ENCODE measurements at places on chromosomes 12 and 14. TPM values are rescaled to one million over a fixed set of nuclear protein-coding genes. Genes with fewer than 3 reads are reported as not detected.

DNA sequence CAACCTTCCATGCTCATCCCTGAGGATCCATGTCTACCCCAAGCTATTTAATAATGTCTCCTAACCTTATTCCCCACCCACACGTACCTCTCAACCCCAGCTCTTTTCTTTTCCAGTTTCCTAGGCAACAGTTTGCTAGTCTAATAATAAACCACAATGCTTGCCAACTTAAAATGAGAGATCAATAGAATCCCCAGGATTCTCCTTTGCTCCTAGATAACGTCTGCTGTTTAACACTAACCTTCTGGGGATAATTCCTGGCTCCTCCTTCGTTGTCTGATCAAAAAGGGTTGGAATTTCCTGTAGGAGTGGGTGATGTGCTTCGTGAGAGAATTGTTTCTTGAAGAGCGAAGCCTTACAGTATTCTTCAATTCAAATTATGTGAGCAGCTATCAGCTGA, 42.2 kb upstream of the DBX2 start:
- DNase-seq: no peak
- no peaks in the 10 kb centered on the region for H3K27me3 ChIP-seq
- H3K4me3 ChIP-seq: no peak overlapping the region
- no peak overlapping the region for H3K27ac ChIP-seq

DNA sequence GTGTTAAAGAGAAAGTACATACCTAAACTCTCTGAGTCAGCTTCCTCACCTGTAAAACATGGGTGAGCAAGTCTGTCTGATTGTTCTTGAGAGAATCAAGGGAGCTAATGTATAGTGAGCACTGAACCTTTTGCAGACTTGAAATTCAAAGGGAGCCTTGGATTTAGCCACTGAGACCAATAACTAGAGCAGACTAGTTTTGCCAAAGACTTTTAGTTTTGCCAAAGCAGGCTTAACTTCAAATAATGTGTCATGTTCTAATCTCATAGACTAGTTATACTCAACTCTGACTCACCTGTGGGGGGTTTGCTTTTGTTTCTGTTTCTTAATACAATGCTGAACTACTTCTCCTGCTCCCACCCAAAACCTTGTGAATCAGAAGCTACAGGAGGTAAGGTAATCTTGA, 123.7 kb downstream of the SLC25A21 start:
- H3K27me3 ChIP-seq: no peaks in the 10 kb centered on the region
- no peak for DNase-seq
- no peaks in the 10 kb centered on the region for H3K4me1 ChIP-seq
- H3K4me3 ChIP-seq: no peak overlapping the region
- no peak overlapping the region for H3K27ac ChIP-seq
- H3K36me3 ChIP-seq: no peaks in the 10 kb centered on the region

DNA sequence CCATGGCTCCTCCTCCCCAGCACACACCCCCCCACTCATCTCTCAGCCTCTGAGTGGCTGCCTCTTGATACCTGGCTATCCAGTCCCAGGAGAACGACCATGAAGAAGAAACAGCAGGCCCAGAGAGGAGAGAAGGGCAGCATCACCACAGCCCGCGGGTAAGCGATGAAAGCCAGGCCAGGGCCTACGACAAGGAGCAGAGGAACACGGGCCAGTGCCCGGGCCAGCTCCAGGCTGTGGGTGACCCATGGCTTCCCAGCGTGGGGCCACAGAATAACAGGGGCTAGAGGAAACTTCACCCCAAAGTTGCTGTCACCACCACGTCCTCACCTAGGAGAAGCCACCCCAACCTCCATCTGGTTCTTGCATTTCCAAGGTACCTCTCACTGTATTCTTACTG, 10.4 kb upstream of the SLC6A12 start:
- no peaks in the 10 kb centered on the region for H3K4me1 ChIP-seq
- H3K4me3 ChIP-seq: no peak overlapping the region
- H3K36me3 ChIP-seq: no peaks in the 10 kb centered on the region
- H3K27me3 ChIP-seq: no peaks in the 10 kb centered on the region

DNA sequence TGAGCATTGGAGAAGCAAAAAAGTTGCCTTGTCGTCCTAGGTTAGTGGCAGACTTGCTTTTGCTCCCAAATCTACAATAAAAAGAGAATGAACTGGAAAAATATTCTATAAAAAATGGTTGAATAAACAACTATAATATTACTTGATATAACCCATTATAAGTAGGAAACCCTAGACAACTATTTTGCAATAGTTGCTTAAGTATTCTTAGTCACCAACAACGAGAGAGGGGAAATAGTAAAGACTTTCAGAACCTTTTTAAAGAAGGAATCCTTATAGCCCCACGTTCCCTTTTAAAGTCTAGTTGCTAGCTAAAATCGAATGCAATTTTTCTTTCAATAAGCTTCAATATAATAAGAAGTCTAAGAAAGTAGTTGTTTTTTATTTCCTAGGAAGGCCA, 17.5 kb downstream of the AQP6 start:
- H3K4me1 ChIP-seq: no peaks in the 10 kb centered on the region
- no peaks in the 10 kb centered on the region for H3K36me3 ChIP-seq
- no peak overlapping the region for H3K4me3 ChIP-seq
- H3K27me3 ChIP-seq: no peaks in the 10 kb centered on the region
- no peak for DNase-seq

DNA sequence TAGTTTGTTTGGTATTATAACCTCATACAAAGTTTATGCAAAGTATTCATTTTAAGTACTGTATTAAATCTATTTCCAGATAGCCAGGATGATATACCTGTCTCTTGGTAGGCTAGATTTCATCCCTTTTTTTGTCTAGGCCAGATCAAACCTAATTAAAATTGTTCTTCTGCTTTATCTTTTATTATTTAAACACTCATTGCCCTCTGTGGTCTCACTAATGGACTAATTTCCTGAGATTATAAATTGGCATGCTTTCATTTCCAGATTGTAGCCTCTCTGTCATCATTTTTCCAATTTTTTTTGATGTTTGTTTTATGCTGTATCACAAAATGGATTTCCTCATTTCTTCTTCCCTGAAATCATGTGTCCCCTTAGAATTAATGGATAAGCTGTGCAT, 85.6 kb upstream of the TMEM263 start:
- H3K27ac ChIP-seq: no peak overlapping the region
- DNase-seq: no peak
- no peaks in the 10 kb centered on the region for H3K4me1 ChIP-seq
- no peaks in the 10 kb centered on the region for H3K36me3 ChIP-seq
- no peaks in the 10 kb centered on the region for H3K27me3 ChIP-seq

- DNase-seq: no peak
- H3K4me3 ChIP-seq: no peak overlapping the region
- H3K27ac ChIP-seq: peak overlapping the region; percentile 88
- H3K36me3 ChIP-seq: no peaks in the 10 kb centered on the region
Measured at GRCh38 chr14:21053184-21054122, 4.2 kb upstream of the RNASE8 start.

DNA sequence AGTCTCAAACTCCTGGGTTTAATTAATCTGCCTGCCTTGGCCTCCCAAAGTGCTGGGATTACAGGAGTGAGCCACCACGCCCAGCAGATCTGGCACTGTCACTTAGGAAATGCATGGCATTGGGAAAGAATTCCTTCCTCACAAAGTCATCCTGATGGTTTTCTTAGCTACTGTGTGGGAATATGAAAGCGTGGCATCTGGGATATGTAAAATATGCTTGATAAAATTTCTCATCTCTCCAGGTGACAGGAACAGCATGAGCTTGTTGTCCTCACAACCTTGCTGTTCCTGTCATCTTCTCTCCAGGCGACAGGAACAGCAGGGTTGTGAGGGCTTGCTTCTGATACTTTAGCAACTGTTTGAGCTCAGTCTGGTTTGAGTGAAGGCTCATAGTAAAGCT, 16.1 kb upstream of the AICDA start:
- H3K4me1 ChIP-seq: no peaks in the 10 kb centered on the region
- no peak for DNase-seq
- no peaks in the 10 kb centered on the region for H3K36me3 ChIP-seq
- H3K4me3 ChIP-seq: no peak overlapping the region
- H3K27me3 ChIP-seq: no peaks in the 10 kb centered on the region

GRCh38 chr12:45613296-45613695, 116.2 kb upstream of the ARID2 start:
- H3K4me3 ChIP-seq: no peak overlapping the region
- DNase-seq: no peak
- no peak overlapping the region for H3K27ac ChIP-seq
- H3K27me3 ChIP-seq: no peaks in the 10 kb centered on the region

DNA sequence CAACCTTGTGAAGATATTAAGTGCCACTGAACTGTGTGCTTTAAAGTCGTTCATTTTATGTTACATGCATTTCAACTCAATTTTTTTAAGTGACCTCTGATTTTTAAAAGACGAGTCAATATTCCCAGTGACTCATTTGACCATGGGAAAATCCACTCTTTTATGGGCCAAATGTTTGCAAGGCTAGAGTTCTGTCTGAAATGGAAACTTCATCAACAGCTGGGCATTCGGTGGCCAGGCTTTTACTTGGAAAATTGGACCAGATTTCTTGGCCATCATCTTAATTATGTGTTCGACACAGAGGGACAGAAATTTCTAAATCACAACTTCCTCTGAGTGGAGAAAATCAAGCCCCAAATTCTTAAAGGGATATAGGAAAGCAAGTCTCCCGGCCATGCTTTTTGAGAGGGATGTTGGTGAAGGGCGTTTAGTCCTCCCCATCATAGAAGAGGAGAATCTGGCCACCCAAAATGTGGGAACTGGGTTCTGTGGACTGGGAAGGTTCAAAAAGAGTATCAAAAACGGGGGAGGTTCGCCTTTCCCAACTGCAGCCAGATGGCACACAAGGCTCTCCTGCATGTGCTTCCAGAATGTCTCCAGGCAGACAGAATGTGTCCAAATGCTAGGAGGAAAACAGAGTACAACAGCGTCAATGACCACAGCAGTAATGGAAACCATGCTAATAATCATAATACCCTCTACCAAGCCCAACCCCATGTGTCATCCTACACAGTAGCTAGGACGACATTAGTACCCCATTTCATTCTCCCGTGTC, 40.9 kb upstream of the FZD10 start:
- DNase-seq: no peak
- no peak overlapping the region for H3K4me3 ChIP-seq
- H3K4me1 ChIP-seq: no peaks in the 10 kb centered on the region
- no peaks in the 10 kb centered on the region for H3K36me3 ChIP-seq
- no peaks in the 10 kb centered on the region for H3K27me3 ChIP-seq

DNA sequence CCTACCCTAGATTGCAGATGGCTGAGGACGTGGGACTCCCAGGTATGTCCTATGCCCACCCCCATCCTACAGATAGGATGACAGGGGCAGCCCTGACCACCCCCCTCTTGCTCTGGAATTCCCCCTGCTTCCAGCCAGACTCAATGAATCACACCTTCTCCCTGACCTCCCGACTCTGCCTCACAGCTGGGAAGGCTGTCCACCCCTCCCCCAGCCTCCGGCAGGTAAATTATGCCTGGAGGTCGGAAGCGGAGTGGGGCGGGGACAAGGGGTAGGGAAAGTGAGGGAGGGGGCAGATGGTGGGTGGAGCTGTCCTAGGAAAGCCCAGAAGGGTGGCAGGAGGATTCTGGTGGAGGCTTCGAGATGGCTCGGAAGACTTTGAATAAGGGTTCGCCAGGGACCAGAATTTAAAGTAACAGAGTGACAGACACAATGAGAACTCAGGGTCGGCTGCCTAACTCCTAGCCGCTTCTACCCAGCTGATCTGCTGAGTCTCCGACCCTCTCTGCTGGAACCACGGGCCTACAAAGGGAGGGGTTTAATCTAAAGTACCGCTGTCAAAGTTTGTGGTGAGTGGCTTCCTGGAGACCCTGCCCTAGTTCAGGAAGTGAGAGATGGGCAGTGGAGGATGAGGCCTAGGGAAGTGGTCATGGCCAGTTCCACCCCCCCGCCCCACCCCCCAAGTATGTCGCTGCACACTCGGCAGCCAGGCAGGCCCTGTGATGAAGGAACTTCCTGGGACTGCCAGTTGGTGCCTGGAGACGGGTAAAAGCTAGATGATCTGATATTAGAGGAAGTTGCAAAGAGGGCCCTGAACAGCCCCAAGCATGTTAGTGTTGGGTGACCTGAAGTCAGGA, 4.2 kb downstream of the PLEKHG3 start:
- peak; percentile 65 for DNase-seq
- peaks cover 10% of the 10 kb centered on the region for H3K4me1 ChIP-seq
- peak overlapping the region; percentile 26 for H3K27ac ChIP-seq

DNA sequence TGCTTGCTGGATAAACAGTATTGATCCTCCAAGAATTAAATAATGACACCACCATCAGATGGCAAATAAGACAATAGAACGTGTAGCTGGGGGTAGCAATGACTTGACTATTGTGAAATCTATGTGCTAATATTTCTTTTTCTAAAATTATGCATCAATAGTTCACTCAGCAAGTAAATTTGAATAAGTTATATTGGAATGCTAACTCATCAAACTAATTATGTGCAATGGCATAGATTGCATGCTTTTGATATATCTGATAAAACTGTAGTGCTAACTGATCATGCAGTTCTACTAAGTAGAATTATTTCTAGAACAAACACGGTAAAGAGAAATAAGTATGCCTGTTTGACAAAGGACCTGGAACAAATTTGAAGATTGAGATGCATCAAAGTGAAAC, 474.4 kb downstream of the NOVA1 start:
- H3K36me3 ChIP-seq: no peaks in the 10 kb centered on the region
- no peaks in the 10 kb centered on the region for H3K4me1 ChIP-seq
- H3K27ac ChIP-seq: no peak overlapping the region
- H3K27me3 ChIP-seq: no peaks in the 10 kb centered on the region
- DNase-seq: no peak

DNA sequence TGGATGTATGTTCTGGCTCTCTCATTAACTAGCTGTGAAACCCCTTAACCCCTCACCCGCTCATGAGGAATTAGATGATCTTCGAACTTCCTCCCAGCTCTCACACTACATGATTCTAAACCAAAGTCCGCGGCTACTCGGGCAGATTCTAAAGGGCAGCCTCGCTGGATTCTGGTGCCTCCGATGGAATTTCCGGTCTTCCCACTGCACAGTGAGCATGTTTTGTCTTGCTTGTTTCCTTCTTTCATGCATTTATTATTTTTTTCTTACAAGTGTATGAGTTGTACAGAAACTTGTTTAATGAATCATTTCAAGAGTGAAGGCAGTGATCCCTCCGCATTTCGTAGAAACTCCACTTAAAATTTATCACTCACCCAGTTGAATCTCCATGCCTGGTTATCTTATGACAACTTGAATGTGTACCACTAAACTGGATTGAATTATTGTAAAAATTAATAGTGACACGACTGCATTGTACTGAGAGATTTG, 4.5 kb upstream of the HCAR3 start:
- H3K36me3 ChIP-seq: no peaks in the 10 kb centered on the region
- no peaks in the 10 kb centered on the region for H3K27me3 ChIP-seq
- no peaks in the 10 kb centered on the region for H3K4me1 ChIP-seq
- H3K27ac ChIP-seq: no peak overlapping the region
- no peak overlapping the region for H3K4me3 ChIP-seq

TPPP2 gene
- total RNA-seq: not detected

JPH4 gene
- 0.58 TPM for total RNA-seq

GPR132 gene
- total RNA-seq: 1.0 TPM

PTCSC3 gene
- total RNA-seq: not detected

LRTM2 gene
- total RNA-seq: not detected
